ENCODE measurements at places on chromosomes 2 and 18.

DNA sequence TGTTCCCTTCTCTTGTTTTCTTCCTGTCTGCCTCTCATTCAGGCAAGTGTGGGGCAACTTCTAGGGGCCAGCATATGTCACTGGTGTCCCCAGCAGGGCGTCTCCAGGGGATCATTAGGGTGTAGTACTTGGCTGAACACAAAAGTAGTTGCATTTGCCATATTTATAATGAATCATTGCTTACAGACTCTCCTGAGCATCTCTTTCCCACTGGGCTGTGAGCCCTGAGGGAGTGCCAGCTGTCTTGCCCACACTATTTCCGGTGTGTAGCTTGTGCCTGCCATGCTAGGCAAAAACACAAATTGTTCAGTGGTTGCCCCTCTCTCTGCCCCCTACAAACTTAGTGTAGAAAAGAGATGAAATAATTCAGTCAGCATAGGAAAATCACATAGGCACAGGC lies 40.8 kb upstream of the SCLY start:
- no peak for DNase-seq

GRCh38 chr18:79735071-79735980 lies 55.7 kb downstream of the CTDP1 start:
- DNase-seq: no peak

- DNase-seq: peak; percentile 31
Observed at GRCh38 chr18:35005963-35006577, 35.1 kb upstream of the MAPRE2 start.

DNA sequence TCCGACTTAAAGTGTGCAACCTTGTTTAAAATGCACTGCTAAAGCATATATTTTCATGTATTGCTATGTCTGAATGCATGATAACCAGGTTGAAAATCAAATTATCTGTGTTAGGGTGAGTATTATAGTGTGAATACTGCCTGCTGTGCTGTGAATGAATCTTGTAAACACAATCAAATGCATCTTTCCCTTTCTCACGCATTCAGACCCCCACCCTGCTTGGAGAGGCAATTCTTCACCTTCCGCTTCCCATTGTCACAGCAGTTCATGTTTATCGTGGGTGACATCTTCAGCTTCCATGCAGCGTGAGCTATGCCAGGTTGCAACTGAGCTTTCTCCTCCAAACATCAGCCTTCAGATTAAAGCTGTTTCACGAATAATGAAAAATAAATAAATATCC lies 418.0 kb downstream of the MEIS1 start:
- DNase-seq: no peak
